Right renal pelvis (tissue), 4 donors: ENCODE measurements at places on chromosomes 3 and 15. TPM values are rescaled to one million over a fixed set of nuclear protein-coding genes. Genes with fewer than 3 reads are reported as not detected.

Gene ZBTB47
- 15.7 TPM for polyA plus RNA-seq

Gene C3orf85
- polyA plus RNA-seq, result 18.1 TPM

Gene CRTC3
- polyA plus RNA-seq, result 29.3 TPM

Gene GOLGA8T
- 0.20 TPM for polyA plus RNA-seq

Gene EXD1
- 0.10 TPM for polyA plus RNA-seq

Gene PCOLCE2
- 6.6 TPM for polyA plus RNA-seq

Gene CPEB1
- polyA plus RNA-seq, result 2.9 TPM

Gene SAMD7
- polyA plus RNA-seq, result not detected

Gene CCR3
- polyA plus RNA-seq, result not detected

Gene CPLX3
- not detected for polyA plus RNA-seq

Gene CFAP100
- 0.44 TPM for polyA plus RNA-seq

Gene ZDHHC23
- 12.7 TPM for polyA plus RNA-seq

Gene CNTN6
- polyA plus RNA-seq, result 2.6 TPM

Gene TMEM39A
- 54.6 TPM for polyA plus RNA-seq

Gene GADL1
- polyA plus RNA-seq, result 4.3 TPM

Gene CHRM5
- polyA plus RNA-seq, result 0.24 TPM

Gene WDR93
- 2.4 TPM for polyA plus RNA-seq

Gene CRTAP
- 194 TPM for polyA plus RNA-seq

Gene IL5RA
- polyA plus RNA-seq, result 0.80 TPM

GRCh38 chr3:12999147-13000140 is 73.8 kb downstream of the IQSEC1 start:
- no peak for DNase-seq

DNA sequence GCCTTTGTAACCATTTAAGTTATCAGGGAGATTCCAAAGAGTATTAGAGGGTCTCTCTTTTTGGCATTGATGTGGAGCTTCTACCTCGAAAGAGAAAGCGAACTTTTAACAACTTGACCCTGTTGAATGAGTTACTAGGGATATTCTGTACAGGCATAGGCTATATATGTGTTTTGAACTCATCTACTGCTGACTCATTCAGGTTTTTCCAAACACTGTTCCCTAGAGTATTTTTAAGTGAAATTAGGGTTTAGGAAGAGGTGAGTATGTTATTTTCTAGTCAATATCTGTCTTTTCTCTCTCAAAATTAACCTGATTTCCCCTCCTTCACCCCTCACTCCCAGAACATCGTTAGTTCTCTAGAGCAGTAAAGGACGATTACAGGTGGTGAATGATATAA is 228.1 kb upstream of the C2CD4B start:
- DNase-seq, result no peak

GRCh38 chr15:56608140-56608778 is 125.0 kb downstream of the ZNF280D start:
- no peak for DNase-seq

DNA sequence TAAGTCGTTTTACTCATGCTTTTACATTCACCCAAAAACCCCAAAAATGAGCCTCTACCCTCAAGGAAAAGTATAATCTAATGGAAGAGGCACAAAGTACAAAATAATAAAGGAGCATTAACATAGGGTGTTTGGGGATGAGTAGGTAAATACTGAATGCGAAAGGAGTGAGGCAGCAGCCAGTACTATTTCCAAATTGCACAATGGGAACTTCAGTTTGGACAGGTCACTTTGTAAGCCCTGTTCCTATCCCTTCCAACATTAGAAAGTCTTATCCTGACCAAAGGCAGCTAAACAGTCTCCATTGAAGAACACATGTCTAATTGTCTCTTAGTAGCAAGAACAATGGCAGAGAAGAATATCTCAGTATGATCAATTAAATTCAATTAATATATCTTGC is 728.3 kb downstream of the GBE1 start:
- no peak for DNase-seq

- no peak for DNase-seq
Observed at GRCh38 chr3:129614927-129615363, 8.5 kb upstream of the PLXND1 start.

- no peak for DNase-seq
Observed at GRCh38 chr15:62793752-62794144, 248.8 kb upstream of the TPM1 start.

DNA sequence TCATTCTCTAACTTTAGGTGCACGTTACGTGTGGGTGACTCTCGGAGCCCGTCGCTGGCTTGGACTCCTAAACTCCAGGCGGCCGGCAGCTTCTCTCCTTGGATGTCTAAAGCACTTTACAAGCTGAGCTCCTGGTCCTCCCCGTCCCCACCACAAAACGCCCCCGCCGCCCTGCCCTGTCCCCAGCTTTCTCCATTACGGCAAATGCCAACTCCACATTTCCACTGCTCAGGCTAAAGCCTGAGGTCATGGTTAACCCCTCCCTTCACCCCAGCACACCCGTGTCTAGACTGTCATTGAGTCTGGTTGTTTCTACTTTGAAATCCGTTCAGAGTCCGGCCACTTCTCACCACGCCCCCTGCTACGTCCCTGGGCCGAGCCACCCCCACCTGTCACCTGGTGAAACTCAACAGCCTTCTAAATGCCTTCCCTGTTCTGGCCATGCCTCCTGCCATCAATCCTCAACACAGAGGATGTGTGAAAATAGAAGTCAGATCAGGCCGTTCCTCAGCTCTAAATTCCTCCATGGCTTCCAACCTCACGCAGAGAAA is 8.1 kb upstream of the PCSK6 start:
- DNase-seq, result no peak

- peak; percentile 69 for DNase-seq
Observed at GRCh38 chr3:65729555-65729954, 309.2 kb downstream of the MAGI1 start.

DNA sequence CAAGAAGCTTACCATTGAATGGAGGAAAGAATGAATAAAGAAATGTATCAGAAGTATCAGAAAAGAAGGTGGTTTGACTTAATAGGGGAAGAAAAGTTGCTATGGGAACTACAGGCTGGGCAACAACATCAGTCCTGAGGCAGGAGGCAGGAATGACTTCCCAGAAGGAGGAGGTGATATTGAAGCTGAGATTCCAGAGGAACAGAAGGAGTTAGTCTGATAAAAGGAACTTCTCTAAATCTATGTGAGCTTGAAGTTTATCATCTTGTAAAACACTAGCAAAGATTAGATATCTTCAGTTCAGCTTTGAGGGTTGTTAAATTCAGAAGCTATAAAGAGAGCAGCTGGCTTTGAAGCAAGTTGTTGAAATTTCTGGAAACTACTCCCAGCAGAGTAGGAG is 213.3 kb upstream of the THRB start:
- no peak for DNase-seq

- DNase-seq, result no peak
Observed at GRCh38 chr3:197787412-197787811, 3.6 kb upstream of the LRCH3 start.

- DNase-seq, result no peak
Observed at GRCh38 chr3:2771193-2771592, 339.0 kb downstream of the IL5RA start.

DNA sequence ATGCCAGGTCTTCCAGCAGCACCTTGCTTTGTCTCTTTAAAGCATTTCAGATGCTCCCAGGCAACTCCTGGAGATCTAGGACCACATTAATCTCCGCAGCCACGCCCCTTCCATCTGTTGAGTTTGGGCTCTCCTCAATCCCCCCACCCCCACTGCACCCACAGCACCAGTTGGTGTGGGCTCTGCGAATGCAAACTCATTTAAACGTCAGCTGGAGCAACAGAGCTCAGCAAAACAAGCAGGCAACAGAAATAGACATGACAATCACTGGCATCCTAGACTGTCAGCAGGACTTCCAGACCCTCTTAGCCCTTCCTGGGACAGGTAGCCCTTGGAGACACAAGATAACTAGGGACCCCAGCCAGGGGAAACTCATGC is 106.9 kb downstream of the LSM3 start:
- no peak for DNase-seq

GRCh38 chr3:55362210-55362960 is 124.7 kb downstream of the WNT5A start:
- DNase-seq, result no peak

DNA sequence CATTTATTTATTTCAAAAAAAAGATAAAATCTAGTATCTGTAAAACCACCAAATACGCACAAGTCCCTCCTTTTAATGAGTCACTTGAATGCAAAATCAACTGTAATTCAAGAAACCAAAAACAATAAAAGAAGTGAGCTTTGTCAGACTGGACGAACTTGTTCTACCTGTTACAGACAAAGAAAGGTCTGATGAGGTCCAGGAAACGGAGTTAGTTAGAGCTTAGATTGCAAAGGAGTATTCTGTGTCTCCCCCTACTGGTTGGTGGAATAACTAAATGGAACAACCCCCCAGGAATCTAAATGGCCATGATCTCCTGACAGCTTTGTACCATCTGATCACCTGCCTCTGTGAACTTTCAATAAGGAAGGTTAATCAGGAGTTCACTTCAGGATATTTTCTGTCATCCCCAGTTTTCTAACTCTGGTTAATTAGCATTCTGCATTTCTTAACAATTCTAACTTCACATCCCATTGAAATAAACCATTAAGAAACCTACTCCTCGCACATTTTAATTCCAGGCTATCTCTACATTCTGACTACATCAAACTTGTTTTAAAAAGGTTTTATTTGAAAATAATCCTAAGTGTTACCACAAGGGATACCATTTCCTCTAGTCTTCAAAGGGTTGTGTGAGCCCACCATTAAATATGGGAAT is 333.0 kb upstream of the SATB1 start:
- peak; percentile 63 for DNase-seq

- DNase-seq, result no peak
Observed at GRCh38 chr15:98823012-98823458, 174.7 kb downstream of the IGF1R start.

GRCh38 chr3:58743296-58743695 is 76.7 kb upstream of the FAM3D start:
- DNase-seq, result no peak

GRCh38 chr3:46929324-46929723 is 47.2 kb downstream of the CCDC12 start:
- no peak for DNase-seq

- DNase-seq, result no peak
Observed at GRCh38 chr3:113232342-113232741, 21.0 kb downstream of the BOC start.

- no peak for DNase-seq
Observed at GRCh38 chr15:48603922-48604321, 41.6 kb downstream of the FBN1 start.

GRCh38 chr3:24232784-24233183 is 261.9 kb downstream of the THRB start:
- no peak for DNase-seq

- DNase-seq, result no peak
Observed at GRCh38 chr3:195699860-195700259, 20.9 kb upstream of the MUC20 start.

- no peak for DNase-seq
Observed at GRCh38 chr3:55555873-55556618, 68.9 kb upstream of the WNT5A start.

GRCh38 chr3:84727616-84728015 is 231.2 kb upstream of the CADM2 start:
- DNase-seq, result no peak

GRCh38 chr3:115912372-115912771 is 289.1 kb downstream of the GAP43 start:
- no peak for DNase-seq

- DNase-seq, result no peak
Observed at GRCh38 chr3:149564079-149564478, 89.6 kb downstream of the TM4SF4 start.

- no peak for DNase-seq
Observed at GRCh38 chr3:49724586-49724985, 835 bp upstream of the GMPPB start.

- DNase-seq, result no peak
Observed at GRCh38 chr15:74863239-74864056, 9.7 kb downstream of the SCAMP2 start.

DNA sequence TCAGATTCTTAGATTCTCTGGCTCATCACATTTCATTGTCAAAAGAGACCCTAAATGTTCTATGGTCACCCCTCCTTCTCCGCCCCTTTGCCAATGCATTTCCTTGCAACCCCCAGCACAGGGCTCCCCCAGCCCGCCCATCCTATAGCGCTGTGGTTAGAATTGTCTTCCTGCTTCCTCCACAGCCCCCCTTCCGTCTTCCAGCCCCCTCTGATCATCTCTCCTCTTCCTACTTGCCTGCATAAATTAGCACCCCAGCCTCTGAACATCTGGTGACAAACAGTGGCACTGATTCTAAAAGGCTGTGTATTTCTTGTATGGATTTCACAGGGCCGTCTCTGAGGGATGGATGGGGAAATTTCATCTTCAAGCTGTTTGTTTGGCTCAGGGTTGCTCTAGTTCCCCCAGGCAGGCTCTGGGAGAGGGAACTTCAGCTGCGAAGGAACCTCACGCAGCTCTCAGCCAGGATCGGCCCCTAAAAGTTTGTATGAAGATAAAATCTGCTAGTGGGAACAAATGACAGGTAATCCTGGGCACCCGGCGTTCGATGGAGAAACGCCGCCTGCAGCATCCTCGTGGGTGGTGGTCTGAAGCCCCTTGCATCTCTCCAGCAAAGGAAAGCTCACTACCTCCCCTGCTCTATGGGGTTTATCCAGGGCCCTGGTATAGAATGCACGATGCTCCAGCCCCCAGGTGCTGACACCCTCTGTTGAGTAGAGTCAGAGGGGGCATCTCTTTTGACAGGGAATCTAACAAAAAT is 83.0 kb downstream of the WNT7A start:
- DNase-seq, result no peak

DNA sequence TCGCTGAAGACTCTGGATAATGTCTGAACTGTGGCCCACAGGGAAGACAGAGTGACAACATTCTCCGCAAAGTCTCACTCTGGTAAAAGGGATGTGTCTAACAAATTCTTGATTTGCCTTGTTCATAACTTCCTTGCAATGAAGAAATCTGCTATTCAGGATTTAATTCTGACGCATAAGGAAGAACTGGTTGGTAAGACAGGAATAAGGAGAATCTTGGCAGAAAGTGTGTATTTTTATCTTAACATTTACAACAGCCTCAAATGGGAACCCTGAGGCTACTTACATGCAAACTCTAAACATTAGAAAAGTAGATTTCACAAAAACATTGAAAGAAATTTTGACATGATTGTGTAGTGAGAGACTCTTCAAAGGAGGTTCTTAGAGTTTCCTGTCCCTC is 10.8 kb upstream of the PLD1 start:
- DNase-seq, result no peak

DNA sequence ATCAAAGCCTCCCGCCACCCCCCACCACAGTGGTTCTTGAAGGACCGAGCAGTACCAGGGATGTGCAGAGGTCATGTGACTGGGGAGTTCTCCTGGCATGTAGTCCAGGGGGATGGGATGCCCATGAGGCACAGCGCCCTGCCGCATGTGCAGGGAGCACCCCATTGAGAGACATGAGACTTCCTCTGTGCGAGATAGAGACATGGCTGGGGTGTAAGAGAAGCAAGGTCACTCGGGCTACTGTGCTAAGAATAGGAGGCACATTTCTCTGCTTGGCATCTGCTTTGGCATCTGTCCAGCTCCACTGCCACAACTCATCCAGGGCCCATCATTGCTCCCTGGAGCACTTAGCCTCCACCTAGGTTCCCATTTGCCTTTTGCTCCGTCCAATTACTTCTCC is 2.4 kb upstream of the CYP1A1 start:
- DNase-seq, result no peak
